ENCODE measurements at places on chromosomes 13 and 19.
A peak's percentile ranks its signal among the peaks of the same experiment; 100 is the strongest.

GRCh38 chr19:53868091-53868891 is 608 bp downstream of the MYADM start:
- DNase-seq, result peak; percentile 50

DNA sequence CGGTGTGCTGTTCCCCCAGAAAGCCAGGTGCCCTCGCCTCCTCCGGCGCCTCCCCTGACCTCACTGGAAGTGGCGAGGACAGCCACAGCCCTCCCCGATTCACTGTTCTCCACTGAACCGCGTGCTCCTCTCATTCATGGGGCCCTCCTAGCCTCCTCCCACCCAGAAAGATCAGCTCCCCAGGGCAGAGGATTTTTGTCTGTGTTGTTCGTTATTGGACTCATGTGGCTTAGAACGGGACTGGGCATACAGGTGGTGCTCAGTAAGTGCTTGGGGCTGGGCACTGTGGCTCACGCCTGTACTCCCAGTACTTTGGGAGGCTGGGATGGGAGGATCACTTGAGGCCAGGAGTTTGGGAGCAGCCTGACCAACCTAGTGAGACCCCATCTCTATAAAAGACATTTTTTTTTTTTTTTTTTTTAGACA is 3.8 kb downstream of the PRTN3 start:
- no peak for DNase-seq

DNA sequence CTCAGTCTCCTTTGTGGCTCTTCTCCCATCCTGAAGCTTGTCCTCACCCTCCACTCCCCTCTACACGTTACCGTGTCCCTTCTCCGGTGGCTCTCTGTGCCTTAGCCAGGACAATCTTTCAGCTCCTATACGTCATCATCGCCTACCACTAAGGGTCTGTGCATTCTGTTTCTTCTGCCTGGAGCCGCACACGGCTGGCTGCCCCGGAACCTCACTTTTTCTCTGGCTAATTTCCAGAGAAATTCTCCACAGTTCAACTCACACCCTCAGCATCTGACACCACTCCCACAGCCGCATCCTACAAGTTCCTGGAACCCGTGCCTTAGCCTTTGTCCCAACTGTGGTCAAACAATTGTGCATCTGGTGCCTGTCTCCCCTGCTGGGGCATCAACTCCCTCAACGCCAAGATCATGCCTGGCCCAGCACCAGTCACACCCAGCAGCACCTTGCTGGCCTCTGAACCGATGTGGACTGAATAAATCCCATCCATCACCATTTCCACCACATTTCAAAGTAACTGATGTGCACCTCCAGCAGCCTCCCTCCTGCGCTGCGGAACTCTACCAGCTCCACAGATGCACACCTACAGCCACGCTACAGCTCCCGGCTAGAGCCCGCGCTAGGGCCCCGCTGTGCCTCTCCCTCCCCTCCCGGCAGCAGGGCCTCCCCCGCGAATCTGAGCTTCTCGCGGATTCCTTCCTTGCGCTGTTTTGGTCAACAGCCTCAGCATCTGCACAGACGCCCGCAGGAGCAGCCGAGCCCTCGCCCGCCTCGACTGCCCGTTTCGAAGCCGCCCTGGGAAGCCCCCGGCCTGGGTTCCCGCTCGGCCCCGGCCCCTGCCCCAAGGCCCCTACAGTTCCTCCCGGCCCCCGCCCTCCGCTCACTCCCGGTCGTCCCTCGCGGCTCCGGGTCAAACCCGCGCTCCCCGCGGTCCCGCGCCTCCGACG is 689 bp downstream of the DCUN1D2 start:
- no peak for DNase-seq

GRCh38 chr19:42412227-42412626 is 15.0 kb downstream of the LIPE start:
- peak; percentile 53 for DNase-seq

DNA sequence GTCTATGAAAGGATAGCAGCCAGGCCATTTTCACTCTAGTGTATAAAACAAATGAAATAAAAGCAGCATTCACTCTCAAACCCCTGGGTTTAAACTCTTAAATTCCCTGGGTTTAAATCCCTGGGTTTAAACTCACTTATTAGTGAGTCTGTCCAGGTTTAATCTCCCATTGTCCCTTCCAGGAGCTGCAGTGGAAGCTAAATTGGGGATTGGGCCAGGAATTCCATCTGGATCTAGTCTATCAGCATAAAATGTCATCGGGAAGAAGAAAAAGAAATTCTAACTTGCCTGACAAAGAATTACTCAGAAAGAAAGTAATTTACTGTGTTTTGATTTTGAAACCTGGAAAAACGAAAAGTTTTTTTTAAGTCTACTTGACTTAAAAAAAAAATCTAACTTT is 54.8 kb downstream of the FRY start:
- DNase-seq, result no peak

DNA sequence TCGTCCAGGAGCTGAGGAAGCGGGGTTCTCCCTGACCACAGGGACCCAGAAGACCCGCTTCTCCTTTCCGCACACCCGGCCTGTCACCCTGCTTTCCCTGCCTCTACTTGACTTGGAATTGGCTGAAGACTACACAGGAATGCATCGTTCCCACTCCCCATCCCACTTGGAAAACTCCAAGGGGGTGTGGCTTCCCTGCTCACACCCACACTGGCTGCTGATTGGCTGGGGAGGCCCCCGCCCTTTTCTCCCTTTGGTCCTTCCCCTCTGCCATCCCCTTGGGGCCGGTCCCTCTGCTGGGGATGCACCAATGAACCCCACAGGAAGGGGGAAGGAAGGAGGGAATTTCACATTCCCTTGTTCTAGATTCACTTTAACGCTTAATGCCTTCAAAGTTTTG is 18.9 kb downstream of the VASP start:
- DNase-seq, result peak; percentile 88

- DNase-seq, result no peak
These were observed 640 bp downstream of the ZSCAN5A start for GRCh38 chr19:56314018-56314380.

GRCh38 chr13:22655106-22655852 is 525.5 kb upstream of the SGCG start:
- no peak for DNase-seq

All from D341Med (cell line).